ENCODE measurements at places on chromosomes 6 and 20. TPM values are rescaled to one million over a fixed set of nuclear protein-coding genes. Genes with fewer than 3 reads are reported as not detected.

POU3F2 gene
- total RNA-seq, result not detected

DNA sequence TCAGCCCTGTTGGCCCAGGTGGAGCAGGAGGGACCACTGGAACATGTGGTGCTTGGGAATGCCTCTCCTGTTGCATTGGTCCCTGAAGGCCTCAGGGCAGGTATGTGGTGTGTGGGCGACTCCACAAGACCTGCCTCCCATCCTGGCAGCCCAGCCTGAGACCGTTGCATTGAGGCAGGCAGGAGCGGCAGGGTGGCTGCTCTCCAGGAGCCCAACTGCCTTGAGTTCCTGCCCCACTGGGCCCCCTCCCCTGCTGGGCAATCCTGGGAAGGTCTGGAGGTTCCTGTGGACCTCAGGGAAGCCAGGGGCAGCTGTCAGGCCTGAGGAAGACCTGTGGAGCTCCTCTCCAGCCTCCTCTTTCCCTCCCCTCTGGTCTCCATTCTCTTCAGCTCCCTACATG, 19.8 kb downstream of the MAVS start:
- DNase-seq, result no peak

DNA sequence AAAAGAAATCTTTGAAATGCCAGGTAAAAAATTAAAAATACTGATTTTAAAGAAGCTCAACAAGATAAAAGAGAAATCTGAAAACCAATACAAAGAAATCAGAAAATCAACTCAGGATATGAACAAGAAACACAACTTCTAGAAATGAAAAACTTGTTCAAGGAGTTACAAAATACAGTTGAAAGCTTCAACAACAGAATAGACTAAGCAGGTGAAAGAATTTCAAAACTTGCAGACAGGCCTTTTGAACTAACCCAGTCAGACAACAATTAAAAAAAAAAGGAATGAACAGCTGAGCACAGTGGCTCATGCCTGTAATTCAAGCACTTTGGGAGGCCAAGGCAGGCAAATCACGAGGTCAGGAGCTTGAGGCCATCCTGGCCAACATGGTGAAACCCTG, 57.8 kb downstream of the PDSS2 start:
- DNase-seq, result no peak

DNA sequence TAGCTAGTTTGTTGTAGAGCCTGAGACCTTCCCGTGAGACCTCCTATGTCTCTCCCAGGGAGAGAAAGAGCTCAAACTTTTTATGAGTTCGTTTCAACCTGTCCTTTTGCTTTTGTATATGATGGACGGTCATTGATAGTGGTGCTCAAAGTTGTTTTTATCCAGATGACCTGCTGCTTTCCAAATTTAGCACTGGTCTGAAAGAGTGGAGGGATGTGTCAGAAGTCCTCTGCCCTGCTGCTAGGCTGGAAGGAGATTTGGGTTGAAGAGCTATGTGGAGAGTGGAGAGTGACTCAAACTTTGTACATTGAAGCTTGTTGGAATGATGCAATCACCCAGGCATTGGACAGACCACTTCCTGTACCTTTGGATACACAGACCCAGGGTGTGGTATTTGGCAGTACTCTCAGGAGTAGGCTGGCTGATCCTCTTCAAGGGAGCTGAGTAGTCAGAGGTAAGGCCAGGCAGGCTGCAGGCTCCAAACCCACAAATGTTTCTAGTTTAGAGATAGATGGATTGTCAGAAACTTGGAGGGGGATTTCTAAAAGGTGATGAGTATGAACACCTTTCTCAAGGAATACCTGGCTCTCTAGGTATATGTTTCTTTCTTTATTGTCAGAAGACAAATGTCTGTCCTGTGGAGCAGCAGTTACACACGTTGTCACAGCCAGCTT, 49.4 kb upstream of the RREB1 start:
- DNase-seq, result peak; percentile 94

DNA sequence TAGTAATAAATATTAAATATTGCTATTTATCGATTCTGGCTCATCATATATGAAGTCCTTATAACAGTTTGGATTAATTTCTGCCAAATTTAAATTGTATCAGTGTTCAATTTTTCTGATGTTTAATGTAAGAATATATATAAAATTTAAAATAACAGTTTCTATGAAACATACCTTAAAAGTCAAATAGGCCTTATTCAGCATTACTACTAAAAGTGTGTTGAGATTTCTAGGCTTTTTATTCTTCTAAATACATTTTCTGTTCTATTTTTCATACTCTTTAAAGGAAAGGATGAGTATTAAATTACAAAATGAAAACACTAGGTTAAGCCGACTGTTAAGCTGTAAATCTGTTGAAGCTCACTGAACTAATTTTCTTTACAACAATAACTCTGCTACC, 13.6 kb downstream of the PERP start:
- DNase-seq, result no peak
